ENCODE measurements at places on chromosomes 4 and X.

- no peak for DNase-seq
These were observed 114.3 kb downstream of the CENPC start for GRCh38 chr4:67430989-67431388.

- no peak for DNase-seq
These were observed 658 bp downstream of the SCOC start for GRCh38 chr4:140374130-140374477.

GRCh38 chr4:145565328-145565727 is 53.9 kb upstream of the MMAA start:
- DNase-seq: no peak

GRCh38 chr4:172152284-172152683 is 339.1 kb downstream of the GALNTL6 start:
- no peak for DNase-seq

GRCh38 chr4:138952411-138952810 is 63.2 kb upstream of the NOCT start:
- no peak for DNase-seq

DNA sequence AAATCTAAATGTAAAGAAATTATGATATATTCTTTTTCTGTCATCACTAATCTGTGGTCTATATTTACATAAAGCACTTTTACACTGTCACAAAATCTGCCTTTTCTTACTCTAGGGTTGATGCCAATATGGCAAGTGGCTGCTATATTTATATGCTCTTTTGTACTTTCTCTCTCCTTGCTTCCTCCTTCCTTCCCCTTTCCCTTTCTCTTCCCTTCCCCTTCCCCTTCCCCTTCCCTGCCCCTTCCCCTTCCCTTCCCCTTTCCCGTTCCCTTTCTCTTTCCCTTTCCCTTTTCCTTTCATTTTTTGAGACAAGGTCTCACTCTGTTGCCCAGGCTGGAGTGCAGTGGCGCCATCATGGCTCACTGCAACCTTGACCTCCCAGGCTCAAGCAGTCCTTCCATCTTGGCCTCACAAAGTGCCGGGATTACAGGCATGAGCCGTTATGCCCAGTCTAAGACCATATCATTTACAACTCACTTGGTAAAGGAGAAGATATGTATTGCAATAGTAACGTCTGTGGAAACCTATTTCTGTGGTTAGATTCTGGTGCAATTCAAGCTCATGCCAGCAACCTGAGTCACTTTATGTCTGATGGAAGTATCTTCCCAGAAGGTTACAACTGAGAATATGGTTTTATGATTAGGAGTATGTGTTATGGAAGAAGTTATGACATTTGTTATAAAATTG is 13.9 kb upstream of the PLAC8 start:
- no peak for DNase-seq

DNA sequence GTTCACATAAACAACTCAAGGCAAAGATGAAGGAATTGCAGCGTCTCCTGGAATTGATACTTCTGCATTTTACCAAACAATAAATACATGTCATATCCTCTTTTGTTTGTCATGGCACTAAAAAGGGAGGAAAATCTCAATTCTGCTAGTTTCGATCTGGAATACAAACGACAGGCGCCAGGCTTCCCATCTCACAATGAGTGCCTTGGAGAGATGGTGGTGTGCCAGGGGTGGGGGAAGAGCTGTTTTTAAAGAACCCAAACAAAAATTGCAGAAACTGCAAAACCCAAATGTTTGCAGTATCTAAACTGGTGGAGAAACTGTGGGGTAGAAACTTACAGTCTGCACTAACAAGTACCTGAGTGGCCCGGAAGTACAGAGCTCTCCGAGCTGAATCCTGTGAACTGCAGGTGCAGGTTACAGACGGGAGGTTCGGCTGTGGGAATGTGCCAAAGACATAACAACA is 53.0 kb upstream of the KLF3 start:
- DNase-seq: no peak

GRCh38 chr4:26034849-26035248 is 120.8 kb downstream of the SMIM20 start:
- DNase-seq: no peak

GRCh38 chr4:3677748-3678070 is 88.5 kb upstream of the ADRA2C start:
- no peak for DNase-seq

DNA sequence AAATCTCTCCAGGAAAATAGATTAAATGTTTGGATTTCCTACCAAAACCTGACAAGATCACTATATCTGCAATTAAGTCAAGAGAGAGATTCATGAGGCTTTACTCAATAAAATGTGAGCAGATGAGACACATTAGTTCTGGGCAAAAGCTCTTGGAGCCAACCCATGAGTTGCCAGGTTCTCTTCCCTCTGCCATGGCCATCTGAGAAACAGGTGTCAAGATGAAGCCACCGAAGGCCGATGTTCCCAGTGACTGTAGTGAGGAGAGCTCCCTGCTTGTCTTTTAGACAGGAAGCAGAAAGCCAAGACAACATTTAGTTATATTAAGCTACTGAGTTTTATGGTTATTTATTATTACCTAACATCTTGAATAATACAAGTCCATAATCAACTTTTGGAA is 1068.7 kb downstream of the STPG2 start:
- DNase-seq: no peak

DNA sequence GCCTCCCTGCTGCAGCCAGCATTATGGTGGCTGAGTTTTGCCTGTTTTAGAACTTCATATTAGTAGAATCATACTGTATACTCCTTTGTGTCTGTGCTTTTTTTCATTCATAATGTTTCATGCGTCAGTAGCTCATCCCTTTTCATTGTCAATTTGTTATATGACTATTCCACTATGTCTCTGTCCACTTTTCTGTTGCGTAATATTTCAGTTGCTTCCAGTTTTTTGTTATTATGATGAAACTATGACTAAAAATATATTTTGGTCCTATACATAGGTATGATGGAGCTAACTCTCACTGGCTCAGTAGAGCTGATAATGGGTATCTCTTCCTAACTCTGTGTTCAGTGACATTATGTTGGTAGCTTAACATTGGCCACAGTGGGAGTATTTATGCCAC is 48.3 kb downstream of the DMP1 start:
- no peak for DNase-seq

DNA sequence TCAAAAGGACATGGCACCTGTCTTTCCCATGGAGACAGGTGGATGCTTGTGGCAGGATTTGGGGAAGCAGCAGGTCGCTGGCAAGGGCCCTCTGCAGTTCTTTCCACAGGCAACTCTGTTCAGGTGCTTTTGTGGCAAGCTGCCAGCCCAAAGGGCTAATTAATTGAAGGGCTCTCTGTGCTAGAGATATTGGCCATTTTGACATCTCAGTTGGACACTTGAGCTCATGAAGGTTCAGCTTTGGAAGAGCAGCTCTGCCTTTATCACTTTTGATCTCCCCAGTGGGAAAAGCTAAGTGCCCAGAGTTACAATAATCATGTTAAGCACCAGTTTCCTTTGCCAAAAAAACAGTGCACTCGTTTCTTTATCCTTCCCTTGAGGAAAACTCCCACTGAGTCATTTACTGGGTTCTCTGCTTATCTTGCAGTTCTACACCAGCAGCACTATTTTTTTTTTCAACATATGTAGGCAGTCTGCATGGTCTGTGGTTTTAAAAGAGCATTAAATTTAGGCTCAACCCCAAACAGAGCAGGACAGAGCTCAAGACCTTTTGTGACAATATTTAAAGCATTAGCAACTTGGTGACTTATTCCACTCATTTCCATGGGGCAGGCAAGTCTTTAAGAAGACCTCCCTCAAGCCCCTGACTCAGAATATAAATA is 336.4 kb upstream of the RASGEF1B start:
- no peak for DNase-seq

- DNase-seq: no peak
These were observed 187.3 kb upstream of the CXCL13 start for GRCh38 chr4:77418333-77418732.

- no peak for DNase-seq
These were observed 11.5 kb downstream of the RASGEF1B start for GRCh38 chr4:81460191-81460701.

Measured in SHP77 treated with DMSO at 0.1 percent for 48 hours (cell line).